ENCODE measurements at places on chromosomes 1 and 21. TPM values are rescaled to one million over a fixed set of nuclear protein-coding genes. Genes with fewer than 3 reads are reported as not detected.
A peak's percentile ranks its signal among the peaks of the same experiment; 100 is the strongest.

Gene BATF3
- polyA plus RNA-seq, result 0.64 TPM

Gene BCL2L15
- 0.48 TPM for polyA plus RNA-seq

Gene GLMN
- polyA plus RNA-seq, result not detected

- no peak for DNase-seq
These were observed 38.6 kb upstream of the WLS start for GRCh38 chr1:68270951-68271350.

GRCh38 chr1:154948079-154948478, 7.8 kb downstream of the PBXIP1 start:
- DNase-seq, result no peak

DNA sequence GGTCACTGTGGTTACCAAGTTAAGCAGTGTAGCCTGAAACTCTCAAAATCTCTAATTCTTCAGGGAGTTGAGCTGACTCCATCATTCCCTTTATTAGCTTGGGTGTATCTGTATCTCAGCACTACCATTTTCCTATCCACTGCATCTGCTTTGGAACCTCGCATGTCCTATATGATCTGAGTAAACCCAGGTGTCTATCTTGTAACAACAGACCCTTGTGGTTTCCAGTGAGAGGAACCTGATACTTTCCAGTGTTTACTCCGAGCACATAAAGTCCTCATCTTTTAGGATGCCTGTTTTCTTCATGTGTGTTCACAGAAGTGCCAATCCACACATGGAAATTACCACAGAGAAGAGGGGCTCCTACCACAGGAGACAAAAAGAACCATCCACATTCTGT, 650.4 kb downstream of the LMO4 start:
- no peak for DNase-seq

DNA sequence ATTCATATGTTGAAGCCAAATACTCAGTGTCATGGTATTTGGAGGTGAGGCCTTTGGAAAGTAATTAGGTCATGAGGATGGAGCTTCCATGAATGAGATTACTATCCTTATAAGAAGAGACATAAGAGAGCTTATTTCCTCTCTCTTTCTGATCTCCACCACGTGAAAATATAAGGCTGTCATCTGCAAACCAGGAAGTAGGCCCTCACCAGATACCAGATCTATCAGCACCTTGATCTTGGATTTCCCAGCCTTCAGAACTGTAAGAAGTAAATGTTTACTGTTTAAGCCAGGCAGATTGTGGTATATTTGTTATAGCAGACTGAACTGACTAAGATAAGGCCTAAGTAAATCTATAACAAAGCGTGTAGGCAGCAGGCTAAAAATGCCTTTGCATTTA, 25.3 kb downstream of the RBM11 start:
- DNase-seq, result no peak

DNA sequence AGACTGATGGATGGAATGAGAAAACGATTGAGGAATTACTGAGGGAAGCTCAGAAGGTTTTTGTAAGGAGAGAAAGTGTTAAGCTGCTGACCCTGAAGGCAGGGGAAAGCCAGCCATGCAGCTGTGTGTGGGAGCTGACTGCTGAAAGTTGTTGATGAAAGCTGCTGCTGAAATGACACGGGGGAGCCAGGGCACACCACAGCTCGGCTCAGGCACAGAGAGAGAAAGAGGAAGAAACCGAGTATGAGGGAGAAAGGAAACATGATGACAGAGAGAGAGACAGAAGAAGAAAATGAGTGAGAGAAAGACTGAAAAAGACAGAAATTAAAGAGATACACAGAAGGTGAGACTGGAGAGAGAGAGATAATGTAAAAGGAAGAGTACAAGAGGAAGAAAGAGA, 115.5 kb downstream of the LRRC53 start:
- DNase-seq, result peak; percentile 22

DNA sequence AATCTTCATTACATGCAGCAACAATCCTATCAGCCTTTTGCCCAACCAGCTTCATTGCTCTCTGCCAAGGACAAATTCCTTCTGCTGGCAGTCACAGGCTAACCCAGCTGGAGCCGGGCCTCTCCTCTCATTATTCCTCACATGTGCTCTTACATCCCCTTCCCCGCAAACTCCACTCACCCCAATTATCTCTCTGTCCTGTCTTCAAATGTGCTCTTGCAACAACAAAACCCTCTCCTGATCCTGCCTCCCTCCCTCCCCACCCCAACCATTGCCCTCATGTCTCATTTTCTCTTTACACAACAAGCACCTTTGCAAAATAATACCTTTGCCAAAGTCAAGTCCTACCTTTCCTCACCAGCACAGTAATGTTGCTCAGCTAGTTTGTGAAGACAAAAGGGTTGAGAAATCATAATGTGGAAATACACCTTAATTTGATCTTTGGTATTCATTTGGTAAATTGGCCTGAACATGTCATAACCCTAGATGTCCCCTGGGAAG, 36.0 kb upstream of the DHCR24 start:
- no peak for DNase-seq
